ENCODE measurements at places on chromosomes 13 and 19.

DNA sequence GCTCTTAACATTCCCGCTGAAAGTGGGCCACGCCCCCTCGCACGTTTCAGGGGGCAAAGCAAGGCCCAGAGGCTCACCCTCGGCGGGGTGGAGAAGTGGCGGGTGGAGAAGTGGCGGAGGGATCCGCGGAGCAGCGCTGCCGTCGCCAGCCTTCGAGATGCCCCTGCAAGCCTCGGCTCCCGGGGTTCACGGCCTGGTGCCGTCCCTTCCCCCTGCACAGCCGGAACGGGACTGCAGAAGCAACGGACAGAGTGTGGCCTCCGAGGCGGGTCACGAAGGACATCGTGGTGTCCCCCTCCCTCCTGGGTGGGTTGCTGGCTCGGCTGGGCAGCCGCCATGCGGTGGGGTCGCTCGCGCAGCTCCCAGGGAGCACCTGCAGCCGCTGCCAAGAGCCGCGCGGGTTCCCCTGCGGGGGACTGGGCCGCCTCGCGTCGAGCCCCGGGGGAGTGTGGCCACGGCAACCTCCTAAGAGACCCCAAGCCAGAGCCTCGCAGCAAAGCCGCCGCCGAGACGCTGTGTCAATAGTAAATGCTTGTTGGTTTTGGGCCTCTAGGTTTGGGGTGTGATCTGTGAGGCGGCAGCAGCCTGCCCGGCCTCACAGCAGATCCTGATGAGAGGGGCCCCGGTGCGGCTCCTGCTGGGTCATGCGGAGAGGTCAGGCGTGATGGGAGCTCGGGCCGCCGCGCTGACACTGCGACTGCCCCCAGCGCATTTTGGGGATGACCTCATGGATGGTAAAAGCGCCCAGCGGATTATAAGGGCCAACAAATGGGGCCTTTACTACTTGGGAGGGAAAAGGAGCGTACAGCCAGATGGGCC is 5.5 kb downstream of the TPGS1 start:
- DNase-seq: no peak

- DNase-seq: no peak
Observed at GRCh38 chr19:47633517-47633916, 24.6 kb downstream of the BICRA start.

DNA sequence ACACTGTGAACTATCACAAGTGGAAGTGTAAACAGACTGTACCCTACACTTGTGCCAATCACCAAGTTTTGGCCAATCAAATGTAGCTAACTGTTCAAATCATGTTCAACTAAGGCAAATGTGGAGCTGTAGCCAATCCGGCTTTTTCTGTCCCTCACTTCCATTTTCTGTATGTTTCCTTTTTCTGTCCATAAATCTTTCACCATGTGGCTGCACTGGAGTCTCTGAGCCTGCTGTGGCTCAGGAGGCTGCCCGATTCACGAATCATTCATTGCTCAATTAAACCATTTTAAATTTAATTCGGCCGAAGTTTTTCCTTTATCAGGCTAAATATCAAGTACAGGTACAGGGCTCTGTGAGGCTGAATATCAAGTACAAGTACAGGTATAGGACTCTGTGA is 216.5 kb downstream of the RFC3 start:
- DNase-seq: no peak

DNA sequence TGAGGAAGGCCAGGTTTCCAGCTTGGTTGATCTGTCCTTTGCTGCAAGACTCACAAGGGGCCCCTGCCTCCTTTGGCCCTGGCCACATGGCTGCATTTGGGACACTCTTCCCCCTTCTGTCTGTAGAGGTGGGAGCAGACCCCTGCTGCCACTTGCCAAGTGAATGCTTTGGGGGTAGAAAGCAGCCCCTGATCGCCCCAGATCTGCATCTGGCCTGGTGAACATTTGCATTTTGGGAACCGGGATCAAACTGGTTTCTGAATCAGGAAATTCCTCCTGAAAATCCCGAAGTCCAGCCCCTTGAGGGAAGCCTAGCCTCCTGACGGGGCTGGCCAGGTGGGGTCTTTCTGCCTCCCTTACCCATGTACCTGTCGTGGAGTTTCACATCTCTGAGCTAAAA is 14.9 kb downstream of the DPF1 start:
- no peak for DNase-seq

DNA sequence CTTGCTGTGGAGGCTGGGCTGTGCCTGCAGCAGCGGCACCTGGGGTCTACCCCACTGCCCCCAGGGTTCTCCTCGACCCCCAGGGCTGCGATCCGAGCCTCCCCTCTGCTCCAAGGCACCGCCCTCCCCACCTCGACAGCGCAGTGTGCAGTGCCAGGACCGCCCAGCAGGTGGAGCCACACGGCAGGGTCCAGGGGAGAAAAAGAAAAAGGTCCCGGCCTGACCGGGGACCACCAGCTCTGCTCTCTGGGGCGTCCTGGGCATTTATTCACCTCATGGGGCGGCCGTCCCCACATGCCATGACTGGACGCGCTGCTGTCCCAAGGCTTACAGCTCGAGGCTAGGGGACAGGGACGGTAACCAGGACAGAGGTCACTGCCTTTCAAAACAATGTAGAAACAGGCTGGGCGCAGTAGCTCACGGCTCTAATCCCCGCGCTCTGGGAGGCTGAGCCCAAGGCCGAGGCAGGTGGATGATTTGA is 10.6 kb downstream of the REXO1 start:
- DNase-seq: peak; percentile 49

Data from stimulated activated naive CD4-positive, alpha-beta T cell treated with Interleukin-2 at 50 U/mL for 16 hours (primary cell).